GM23338 (cell line): ENCODE measurements at places on chromosomes 3 and 15. TPM values are rescaled to one million over a fixed set of nuclear protein-coding genes. Genes with fewer than 3 reads are reported as not detected.

PLSCR2 gene
- not detected in 2 replicates for total RNA-seq

DNA sequence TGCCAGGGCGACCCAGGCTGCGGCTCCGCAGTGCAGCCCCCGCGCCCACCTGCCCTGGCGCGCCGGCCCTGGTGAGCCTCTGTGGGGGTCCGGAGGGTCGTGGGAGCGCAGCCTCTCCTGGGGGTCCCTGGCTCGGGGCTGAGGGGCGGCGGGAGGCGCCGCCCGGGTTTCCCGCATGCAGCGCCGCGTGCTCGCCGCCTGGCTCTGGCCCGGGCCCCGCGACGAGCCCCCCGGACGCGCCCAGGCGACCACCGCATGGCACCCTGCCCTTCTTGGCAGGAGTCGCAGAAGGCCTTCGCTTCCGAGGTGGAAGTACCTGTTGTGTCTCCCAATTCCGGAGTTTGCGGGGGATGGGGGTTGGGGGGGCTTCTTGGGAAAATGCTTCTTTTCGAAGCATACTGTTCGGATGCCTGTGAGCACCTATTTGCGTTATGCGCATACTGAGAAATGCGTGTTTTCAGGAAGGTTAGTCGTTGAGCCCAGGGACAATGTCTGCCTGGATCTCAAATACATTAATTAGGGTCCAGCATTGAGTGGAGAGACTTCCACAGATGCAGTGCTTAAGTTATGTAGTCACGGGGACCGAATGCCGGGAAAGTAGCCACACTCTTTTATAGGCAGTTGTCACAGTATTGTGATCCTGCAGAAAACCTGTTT, 1.3 kb downstream of the GABRA5 start:
- peaks cover 44% of the 10 kb centered on the region for H3K27me3 ChIP-seq
- H3K27ac ChIP-seq = no peak overlapping the region
- peak; percentile 25 for DNase-seq
- H3K36me3 ChIP-seq = no peaks in the 10 kb centered on the region

GPR62 gene
- 0.38 TPM in 1 of 2 replicates, not detected in the other for total RNA-seq

GOLGA8G gene
- total RNA-seq = not detected in 2 replicates

- no peak for DNase-seq
- H3K4me3 ChIP-seq = no peak overlapping the region
- no peaks in the 10 kb centered on the region for H3K27me3 ChIP-seq
- no peaks in the 10 kb centered on the region for H3K4me1 ChIP-seq
- H3K27ac ChIP-seq = no peak overlapping the region
These were observed 15.3 kb downstream of the PXYLP1 start for GRCh38 chr3:141246958-141247301.

SUSD5 gene
- total RNA-seq = 3.6 and 4.3 TPM in 2 replicates

DNA sequence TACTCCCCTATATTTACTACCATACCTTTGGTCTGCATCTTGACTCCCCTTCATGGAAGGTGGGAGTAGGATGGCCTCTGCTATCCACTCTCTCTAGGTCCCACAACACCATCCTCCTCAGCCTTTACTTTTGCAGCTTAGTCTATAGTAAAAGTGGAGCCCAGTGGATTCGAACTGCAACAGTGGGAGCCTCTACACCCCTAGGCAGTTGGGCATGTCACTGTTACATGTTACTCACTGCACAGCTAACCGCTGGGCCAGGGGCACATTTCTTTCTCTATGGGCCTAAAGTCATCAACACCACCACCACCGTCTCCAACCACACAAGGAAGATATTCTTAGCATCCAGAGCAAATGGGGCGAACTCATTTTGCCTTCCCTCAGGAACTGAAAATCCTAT, 62.9 kb downstream of the KLF13 start:
- no peak overlapping the region for H3K27ac ChIP-seq
- H3K4me1 ChIP-seq = no peaks in the 10 kb centered on the region; the same call in 1 of the 2 replicates
- no peak overlapping the region for H3K4me3 ChIP-seq
- no peak for DNase-seq

DNA sequence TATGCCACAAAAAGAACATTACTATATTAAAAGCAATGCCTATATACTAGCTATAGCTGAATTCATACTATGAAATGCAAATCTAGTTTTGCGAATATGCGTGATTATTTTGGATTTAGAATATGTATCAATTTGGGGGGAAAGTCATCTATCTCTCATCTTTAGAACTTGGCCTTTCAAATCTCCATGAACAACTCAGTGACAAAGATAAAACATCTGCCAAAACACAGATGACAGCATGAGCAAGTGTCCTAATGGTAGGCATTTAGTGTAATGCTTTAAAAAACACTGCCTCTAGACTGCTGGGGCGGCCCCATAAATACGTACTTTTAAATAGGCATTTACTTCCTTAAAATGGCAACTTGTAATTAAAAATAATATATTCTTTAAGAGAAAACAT, 2.7 kb downstream of the CD47 start:
- H3K36me3 ChIP-seq = no peaks in the 10 kb centered on the region
- H3K4me3 ChIP-seq = no peak overlapping the region
- no peaks in the 10 kb centered on the region for H3K4me1 ChIP-seq
- DNase-seq = no peak

ATP10A gene
- total RNA-seq = 0.97 and 5.6 TPM in 2 replicates

GRCh38 chr3:55481744-55482495, 5.2 kb downstream of the WNT5A start:
- H3K27me3 ChIP-seq = peaks cover 99% of the 10 kb centered on the region
- DNase-seq = peak; percentile 64
- H3K4me3 ChIP-seq = peak overlapping the region; percentile 93
- H3K36me3 ChIP-seq = no peaks in the 10 kb centered on the region
- H3K27ac ChIP-seq = no peak overlapping the region

- no peaks in the 10 kb centered on the region for H3K36me3 ChIP-seq
- H3K27ac ChIP-seq = no peak overlapping the region
- no peak overlapping the region for H3K4me3 ChIP-seq
These were observed 68.5 kb upstream of the ATP13A5 start for GRCh38 chr3:193446965-193447602.

- no peaks in the 10 kb centered on the region for H3K36me3 ChIP-seq
- H3K4me1 ChIP-seq = no peaks in the 10 kb centered on the region
- H3K27me3 ChIP-seq = no peaks in the 10 kb centered on the region
- no peak overlapping the region for H3K27ac ChIP-seq
- DNase-seq = no peak
These were observed 295.5 kb downstream of the RPLP1 start for GRCh38 chr15:69748131-69748530.

- no peak overlapping the region for H3K27ac ChIP-seq
- H3K27me3 ChIP-seq = no peaks in the 10 kb centered on the region
- H3K4me3 ChIP-seq = no peak overlapping the region
These were observed 7.9 kb upstream of the DNAJC17 start for GRCh38 chr15:40815042-40815698.

DNA sequence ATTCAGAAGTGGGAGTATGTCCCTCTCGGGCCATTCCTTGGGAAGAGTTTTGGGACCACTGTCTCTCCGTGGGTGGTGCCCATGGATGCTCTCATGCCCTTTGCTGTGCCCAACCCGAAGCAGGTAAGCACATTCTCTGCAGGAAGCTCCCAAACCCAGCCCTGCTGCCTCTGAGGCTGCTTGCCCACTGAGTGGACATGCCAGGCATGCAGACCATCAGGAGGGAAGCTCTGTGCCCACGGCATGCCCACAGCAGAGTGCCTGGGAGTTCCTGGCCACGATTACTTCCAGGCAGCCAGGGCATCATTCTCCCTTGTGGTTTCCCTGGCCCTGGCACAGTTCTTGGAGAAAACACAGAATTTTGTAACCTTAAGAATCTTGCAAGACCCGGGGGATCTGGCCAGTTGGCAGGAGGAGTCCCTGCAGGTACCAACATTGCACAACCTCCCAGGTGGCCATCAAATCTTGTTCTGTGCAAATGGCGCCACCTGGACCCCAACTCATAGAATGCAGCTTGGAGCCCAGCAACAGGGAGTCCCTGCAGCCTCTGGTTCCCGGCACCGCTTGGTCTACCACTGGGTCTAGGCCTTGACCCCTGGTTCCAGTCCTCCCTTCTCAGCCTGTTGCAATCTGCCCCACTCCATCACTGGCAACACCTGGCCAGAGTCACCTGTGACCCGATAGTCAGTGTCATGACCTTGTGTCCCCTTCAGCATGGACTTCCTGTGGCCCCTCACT, 20.4 kb downstream of the FAH start:
- no peak overlapping the region for H3K27ac ChIP-seq
- no peaks in the 10 kb centered on the region for H3K36me3 ChIP-seq
- DNase-seq = peak; percentile 87
- no peak overlapping the region for H3K4me3 ChIP-seq
- H3K4me1 ChIP-seq = no peaks in the 10 kb centered on the region

DNA sequence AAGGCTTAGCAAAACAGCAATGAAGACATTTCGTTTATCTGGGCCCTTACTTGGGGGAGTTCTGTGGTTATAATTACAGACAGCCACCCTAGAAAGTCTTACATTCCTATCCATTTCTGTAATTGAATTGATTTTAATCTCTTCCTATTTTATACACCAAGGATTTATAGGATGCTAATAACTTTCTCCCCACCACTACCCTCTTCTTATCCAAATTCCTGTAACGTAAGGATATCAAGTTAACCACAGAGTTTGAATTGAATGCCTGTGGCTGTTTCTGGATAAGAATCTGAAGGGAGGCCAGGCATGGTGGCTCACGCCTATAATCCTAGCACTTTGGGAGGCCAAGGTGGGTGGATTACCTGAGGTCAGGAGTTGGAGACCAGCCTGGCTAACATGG, 78.6 kb downstream of the MLH1 start:
- no peak overlapping the region for H3K4me3 ChIP-seq
- no peaks in the 10 kb centered on the region for H3K36me3 ChIP-seq
- H3K27me3 ChIP-seq = no peaks in the 10 kb centered on the region
- DNase-seq = no peak
- no peaks in the 10 kb centered on the region for H3K4me1 ChIP-seq

DNA sequence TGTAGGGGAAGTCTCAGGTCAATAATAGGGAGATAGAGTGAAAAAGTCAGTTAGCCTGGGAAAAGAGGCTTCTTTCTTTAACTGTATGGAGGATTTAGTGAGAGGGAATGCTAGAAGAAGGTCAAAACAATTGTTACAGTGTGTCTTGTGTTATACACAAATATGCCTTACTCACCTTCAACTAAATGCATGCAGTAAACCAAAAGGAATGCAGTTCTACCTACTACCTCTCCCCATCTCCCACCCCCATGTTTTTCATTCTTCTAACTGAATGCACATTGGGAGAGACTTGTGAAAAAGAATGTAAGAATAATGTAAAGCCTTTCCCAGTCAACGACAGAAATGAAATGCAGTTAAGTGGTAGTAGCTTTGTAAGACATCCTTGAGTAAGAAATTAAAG, 33.8 kb downstream of the CCDC66 start:
- H3K4me1 ChIP-seq = no peaks in the 10 kb centered on the region
- peaks cover under 1% of the 10 kb centered on the region; the same call in 1 of the 2 replicates for H3K36me3 ChIP-seq
- no peaks in the 10 kb centered on the region for H3K27me3 ChIP-seq

FBXW12 gene
- not detected in 2 replicates for total RNA-seq

DNA sequence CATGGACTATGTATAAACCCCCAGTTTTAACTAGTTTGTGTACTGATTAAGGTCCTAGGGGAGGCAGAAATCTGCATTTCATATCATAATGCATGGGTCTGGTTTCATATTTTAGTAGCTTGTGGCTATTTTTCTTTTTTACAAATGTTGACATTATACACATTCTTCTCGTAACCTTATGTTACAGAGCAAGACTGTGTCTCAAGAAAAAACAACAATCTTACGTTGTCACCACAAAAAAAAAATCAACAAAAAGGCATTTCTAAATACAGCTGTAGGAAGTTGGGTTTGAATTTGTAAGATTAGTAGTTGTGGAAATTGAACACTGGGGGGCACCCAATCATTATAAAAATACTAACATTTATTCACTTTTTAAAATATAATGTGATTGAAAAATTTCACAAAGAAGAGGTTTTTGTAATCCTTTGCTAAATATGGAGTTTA, 17.9 kb downstream of the SERP1 start:
- no peak for DNase-seq
- 0 out of 2 replicates have a peak overlapping the region, but pooled peaks have one; percentile 6 for H3K27ac ChIP-seq

DNA sequence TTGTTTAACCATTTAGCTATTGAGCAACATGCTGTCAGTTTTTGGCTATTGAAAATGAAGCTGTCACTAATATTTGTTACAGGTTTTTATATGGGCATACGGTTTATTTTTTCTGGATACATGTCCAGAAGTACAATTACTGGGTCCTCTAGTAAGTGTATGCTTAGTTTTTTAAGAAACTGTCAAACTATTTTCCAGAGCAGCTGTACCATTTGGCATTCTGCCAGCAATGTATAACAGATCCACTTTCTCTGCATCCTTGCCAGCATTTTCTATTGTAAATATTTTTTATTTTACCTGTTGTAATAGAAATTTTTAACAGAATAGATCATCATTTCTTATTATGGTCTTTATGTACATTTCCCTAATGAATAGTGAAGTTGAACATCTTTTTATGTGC, 658.8 kb downstream of the EDEM1 start:
- no peaks in the 10 kb centered on the region for H3K27me3 ChIP-seq
- H3K4me3 ChIP-seq = no peak overlapping the region
- DNase-seq = no peak

GAP43 gene
- 16.1 and 22.7 TPM in 2 replicates for total RNA-seq

FOXB1 gene
- total RNA-seq = 3.1 and 4.7 TPM in 2 replicates

- no peaks in the 10 kb centered on the region for H3K36me3 ChIP-seq
- H3K27me3 ChIP-seq = no peaks in the 10 kb centered on the region
- peaks cover 8% of the 10 kb centered on the region; the same call in 1 of the 2 replicates for H3K4me1 ChIP-seq
- H3K4me3 ChIP-seq = no peak overlapping the region
These were observed 495.5 kb upstream of the CFAP20DC start for GRCh38 chr3:59545374-59545773.

- no peak overlapping the region for H3K4me3 ChIP-seq
- no peak for DNase-seq
- no peaks in the 10 kb centered on the region for H3K4me1 ChIP-seq
- H3K27ac ChIP-seq = no peak overlapping the region
These were observed 417.7 kb downstream of the LPP start for GRCh38 chr3:188571531-188572095.

DNA sequence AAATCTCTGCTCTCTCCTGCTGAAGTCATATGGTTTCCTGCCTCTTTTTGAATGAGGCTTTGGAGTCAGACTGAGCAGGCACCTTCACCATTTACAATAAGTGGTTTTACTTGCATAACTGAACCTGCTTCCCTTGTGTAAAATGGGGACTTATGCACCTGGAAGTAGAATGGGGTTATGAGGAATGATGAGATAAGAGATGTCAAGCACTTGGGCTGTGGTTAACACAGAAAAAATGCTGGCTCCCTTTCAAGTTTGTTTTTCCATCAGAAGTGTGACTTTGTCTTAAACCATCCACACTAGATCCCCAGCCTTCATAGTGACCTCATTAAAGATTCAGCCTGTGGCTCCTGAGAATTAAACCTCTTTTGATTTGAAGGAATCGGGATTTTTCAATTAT, 5.2 kb downstream of the EXOSC7 start:
- peaks cover 9% of the 10 kb centered on the region for H3K4me1 ChIP-seq
- H3K36me3 ChIP-seq = no peaks in the 10 kb centered on the region; the same call in 1 of the 2 replicates
- H3K27me3 ChIP-seq = no peaks in the 10 kb centered on the region
